ENCODE measurements at places on chromosomes 5 and 9. TPM values are rescaled to one million over a fixed set of nuclear protein-coding genes. Genes with fewer than 3 reads are reported as not detected.

DNA sequence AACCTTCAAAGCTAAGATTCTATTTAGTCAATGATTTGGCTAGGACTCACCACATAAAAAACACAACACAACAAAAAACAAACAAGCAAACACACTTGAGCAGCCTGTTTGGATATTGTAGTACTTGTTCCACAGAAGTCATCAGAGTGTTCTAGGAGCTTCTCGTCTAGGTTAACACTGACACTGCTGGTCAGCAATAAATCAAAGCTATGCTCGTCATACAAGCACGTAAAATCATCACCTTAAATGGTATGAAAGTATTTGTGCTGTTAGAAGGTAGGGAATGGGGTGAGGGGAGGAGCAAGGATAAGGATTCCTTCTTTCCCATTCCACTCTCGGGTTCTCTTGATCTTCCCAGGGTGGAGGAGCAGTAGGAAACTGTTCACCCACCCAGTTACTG is 88.0 kb downstream of the ARL15 start:
- H3K27me3 ChIP-seq, result no peaks in the 10 kb centered on the region
- no peak overlapping the region for H3K4me3 ChIP-seq
- H3K4me1 ChIP-seq, result no peaks in the 10 kb centered on the region
- no peak for DNase-seq

DNA sequence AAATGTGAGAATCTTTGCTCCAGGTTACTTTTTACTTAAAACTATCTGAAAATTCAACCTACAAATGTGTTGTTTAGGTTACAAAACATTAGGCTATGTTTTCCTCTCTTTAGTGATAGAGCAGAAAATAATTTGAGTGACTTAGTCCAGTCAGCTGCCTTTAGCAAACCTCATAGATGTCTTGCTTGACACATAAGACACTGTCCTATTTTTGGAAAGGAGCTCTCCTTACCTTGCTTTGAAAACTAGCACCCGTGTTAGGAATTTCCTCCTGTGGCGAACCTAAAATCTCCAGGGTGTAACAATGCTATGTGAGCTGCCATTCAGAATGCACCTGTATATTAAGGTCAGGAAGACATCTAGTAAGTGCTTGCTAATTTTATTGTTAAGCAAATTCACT is 221.2 kb upstream of the CD180 start:
- H3K4me1 ChIP-seq, result no peaks in the 10 kb centered on the region
- H3K36me3 ChIP-seq, result no peaks in the 10 kb centered on the region
- no peak overlapping the region for H3K4me3 ChIP-seq
- DNase-seq, result no peak

DNA sequence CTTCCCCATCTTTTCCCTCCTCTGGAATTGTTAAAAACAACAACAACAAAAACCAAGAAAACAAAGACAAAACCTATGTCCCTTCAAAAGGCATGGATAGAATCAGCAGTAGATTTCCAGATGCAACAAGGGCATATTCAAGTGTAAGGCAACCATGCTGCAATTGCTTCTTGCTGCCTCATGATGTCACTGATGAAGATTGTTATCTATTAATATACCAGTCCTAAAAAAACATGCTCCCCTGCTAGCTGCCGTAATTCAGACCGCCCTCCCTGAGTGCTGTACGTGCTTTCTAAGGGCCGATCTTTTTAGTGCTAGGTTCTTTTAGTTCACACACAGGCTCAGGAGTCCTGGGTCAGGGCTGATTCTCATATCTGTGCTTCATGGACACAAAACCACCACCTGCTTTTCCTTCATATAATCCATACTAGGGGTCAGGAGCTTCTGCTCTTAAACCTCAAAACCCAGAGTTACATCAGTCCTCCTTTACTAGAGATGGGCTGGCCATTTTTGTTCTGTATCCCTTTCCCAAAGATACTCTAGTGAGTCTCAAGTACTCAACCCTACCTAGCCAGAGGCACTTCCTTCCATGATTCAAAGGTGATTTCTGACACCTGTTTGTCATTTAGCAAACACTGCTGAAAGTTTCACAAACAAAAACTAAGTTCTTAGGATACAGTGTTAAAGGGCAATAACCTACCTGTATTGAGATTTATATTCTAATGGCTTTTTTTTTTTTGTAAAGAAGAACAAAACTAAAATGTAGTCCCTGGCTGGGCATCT is 82.1 kb downstream of the GIN1 start:
- no peak overlapping the region for H3K27ac ChIP-seq
- H3K27me3 ChIP-seq, result no peaks in the 10 kb centered on the region
- no peak overlapping the region for H3K4me3 ChIP-seq

DEPDC1B gene
- total RNA-seq, result 25.6 TPM

DMGDH gene
- total RNA-seq, result 8.1 TPM
